ENCODE measurements at places on chromosomes 7 and 10. TPM values are rescaled to one million over a fixed set of nuclear protein-coding genes. Genes with fewer than 3 reads are reported as not detected.

The CCDC3 gene
- not detected for total RNA-seq

The CALCR gene
- total RNA-seq = not detected

The MGMT gene
- 26.0 TPM for total RNA-seq

The HMX2 gene
- total RNA-seq = 0.99 TPM
